ENCODE measurements at places on chromosomes 4 and X. TPM values are rescaled to one million over a fixed set of nuclear protein-coding genes. Genes with fewer than 3 reads are reported as not detected.
A peak's percentile ranks its signal among the peaks of the same experiment; 100 is the strongest.

DNA sequence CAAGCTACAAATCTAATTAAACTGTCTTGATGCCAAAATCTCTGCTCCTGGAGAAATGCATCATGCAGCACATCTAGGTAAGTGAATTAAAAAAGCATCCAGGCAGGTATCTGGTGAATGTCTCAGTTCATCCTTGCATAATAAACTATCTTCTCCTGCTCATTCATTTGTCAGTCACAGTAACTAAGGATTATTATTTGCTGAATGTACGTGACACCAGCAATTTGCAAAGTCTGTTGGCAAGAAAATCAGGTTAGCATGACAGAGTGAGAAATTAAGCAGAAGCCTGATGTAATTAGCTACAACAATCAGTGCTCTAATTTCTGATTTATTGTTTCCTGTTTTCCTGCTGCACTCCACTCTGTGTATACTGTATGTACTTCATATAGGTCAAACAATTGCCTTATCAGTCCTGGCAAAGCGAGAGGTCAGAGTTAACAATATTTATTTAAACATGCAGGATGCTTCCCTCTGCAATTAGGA, 213.6 kb downstream of the FBXO8 start:
- H3K4me3 ChIP-seq = no peak overlapping the region
- DNase-seq = peak; percentile 13
- peaks cover 6% of the 10 kb centered on the region for H3K27me3 ChIP-seq
- no peaks in the 10 kb centered on the region for H3K4me1 ChIP-seq
- no peak overlapping the region for H3K27ac ChIP-seq

DNA sequence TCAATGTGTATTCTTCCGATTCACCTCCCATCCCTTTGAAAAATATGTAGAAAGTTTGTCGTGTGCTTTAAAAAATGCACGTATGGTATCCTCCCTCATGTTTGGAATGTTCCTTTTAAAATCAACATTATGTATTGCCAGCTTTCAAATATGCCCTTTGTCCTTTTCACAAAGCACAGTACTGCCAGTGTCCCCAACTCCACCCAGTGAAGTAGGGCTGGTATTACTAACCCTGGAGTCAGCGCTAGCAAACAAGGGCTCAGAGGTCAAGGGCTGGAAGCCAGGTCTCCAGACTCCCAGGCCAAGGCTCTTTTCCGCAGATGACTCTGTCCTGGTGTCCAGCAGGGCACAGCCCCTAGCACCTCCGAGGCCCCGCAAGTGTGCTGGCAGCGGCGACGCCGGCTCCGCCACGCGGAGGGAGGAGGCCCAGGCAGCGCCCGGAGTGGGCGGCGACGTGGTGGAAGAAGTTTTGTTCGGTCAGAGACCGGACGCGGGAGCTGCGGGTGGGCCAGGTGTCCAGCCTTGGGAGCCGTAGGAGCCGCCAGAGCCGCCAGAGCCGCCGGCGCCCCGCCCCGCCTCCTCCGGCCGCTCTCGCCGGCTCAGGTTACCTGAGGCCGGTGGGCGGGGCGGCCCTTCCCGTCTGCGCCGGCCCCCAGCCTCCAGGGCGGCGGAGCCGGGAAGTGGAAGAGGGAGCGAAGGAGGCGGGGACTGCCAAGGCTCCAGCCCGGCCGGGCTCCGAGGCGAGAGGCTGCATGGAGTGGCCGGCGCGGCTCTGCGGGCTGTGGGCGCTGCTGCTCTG, at the start of gene IL13RA1:
TSS of gene IL13RA1 (plus strand) at position 720 of the 799 bp plus-strand sequence. CDS start at position 753, 33 bp downstream.
- H3K27ac ChIP-seq = peak within 1 kb of the TSS; percentile 80
- peak; percentile 86 for DNase-seq
- H3K36me3 ChIP-seq = no peaks in the 10 kb centered on the region

- H3K27me3 ChIP-seq = no peaks in the 10 kb centered on the region
- H3K36me3 ChIP-seq = no peaks in the 10 kb centered on the region
- H3K27ac ChIP-seq = no peak overlapping the region
Measured at GRCh38 chr4:104404361-104404760, 90.3 kb downstream of the CXXC4 start.

GRCh38 chrX:18448416-18448815, 23.0 kb downstream of the CDKL5 start:
- H3K27ac ChIP-seq = no peak overlapping the region
- no peaks in the 10 kb centered on the region for H3K36me3 ChIP-seq
- H3K4me3 ChIP-seq = no peak overlapping the region
- no peaks in the 10 kb centered on the region for H3K27me3 ChIP-seq
- H3K4me1 ChIP-seq = no peaks in the 10 kb centered on the region
- DNase-seq = no peak

DNA sequence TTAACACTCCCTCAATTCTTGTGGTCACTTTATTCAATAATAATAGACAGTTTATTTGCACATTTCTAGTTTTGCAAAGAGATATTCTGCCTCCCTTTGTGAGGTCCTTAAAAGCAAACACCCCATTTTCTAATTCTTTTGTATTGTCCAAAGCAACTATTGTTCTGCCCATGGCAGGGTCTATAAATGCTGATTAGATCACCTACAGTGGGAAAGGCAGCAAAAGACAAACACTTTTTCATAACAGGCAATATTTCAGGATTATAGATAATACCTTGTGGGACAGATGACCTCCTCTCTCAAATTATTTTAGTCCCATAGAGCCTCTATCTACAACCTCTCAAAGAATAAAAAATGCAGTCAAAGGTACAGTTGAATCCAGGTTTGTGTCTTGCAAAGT, 28.6 kb downstream of the COMMD8 start:
- H3K27me3 ChIP-seq = peaks cover 6% of the 10 kb centered on the region
- H3K36me3 ChIP-seq = no peaks in the 10 kb centered on the region
- H3K4me1 ChIP-seq = no peaks in the 10 kb centered on the region

GRCh38 chr4:8333726-8334460, 64.3 kb downstream of the HTRA3 start:
- no peak for DNase-seq
- no peaks in the 10 kb centered on the region for H3K27me3 ChIP-seq
- no peak overlapping the region for H3K27ac ChIP-seq
- no peak overlapping the region for H3K4me3 ChIP-seq
- H3K36me3 ChIP-seq = no peaks in the 10 kb centered on the region

DNA sequence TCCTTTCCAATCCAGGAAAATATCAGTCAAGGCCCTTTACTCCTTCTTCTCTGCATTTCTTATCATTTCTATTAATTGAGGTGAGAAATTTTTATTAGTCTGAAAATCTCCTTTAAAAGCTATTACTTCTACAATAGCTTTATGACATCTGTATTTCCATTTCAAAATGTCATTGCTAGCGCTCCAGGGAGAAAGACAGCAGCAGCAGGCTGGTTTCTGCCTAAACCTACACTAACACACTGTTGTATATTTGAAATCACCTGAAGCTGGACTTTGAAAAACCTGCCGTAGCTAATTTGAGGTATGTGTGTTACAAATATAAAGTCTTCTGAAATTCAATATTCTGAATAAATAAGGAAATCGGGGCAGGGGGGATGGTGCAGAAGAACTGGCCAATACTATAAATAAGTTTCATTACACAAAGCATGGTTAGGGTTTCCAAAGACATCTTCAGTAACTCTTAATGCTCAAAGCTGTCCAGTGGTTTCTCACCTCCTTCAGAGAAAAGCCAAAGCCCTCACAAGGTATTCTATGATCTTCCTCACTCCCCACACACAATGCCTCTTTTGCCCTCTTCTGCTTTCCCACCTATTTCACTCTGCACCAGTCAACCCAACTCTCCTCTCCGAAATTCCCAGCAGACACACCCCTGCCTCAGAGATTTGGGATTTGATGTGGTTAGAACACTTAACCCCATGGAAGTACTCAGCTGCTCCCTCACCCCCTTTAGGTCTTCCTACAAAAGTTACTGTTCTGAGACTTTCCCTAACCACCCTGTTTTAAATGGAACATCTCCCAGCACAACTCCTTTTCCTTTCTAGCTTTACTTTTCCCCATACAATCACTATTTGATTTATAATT, 122.7 kb downstream of the PPP3CA start:
- H3K4me3 ChIP-seq = no peak overlapping the region
- no peak overlapping the region for H3K27ac ChIP-seq
- peaks cover 15% of the 10 kb centered on the region for H3K4me1 ChIP-seq
- no peaks in the 10 kb centered on the region for H3K36me3 ChIP-seq
- H3K27me3 ChIP-seq = no peaks in the 10 kb centered on the region
- DNase-seq = no peak

Gene PCDH11X
- total RNA-seq = not detected

DNA sequence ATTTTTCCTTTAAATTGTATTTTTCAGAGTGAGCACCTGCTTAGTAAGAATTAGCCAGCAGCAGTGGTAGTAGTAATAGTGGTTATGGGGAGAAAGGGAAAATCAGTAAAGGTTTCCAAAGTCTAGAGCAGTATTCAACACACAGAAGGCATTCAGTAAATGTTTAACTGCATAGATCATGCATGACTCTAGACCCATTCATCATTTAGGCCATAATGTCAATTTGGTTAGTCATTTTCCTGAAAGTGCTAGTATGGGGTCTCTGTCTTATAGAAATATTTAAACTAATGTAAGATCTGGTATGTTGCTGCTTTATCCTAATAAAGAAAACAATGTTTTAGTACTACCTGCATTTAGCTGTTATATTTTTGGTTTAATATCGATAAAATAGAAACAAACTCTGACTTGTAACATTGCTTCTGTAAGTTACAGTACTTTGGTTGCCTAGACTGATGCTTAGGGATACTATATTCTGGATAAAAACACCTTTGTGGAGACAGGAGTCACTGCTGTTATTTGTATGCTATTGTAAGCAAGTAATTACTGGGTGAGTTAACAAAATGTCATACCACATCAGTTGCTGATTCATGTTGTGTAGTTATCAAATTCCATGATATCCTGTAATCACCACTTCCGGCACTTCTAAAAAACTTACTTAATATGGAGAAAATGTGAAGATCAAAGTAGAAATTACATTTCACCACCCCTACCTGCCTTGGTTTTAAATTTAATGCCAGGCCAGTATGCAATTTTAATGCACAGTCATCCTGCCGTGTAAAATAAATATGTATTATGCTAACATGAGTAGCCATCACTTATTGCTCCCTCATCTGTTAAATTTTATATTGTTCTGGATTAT, 115.8 kb upstream of the BMPR1B start:
- H3K27me3 ChIP-seq = no peaks in the 10 kb centered on the region
- H3K27ac ChIP-seq = peak overlapping the region; percentile 60
- H3K4me1 ChIP-seq = peaks cover 30% of the 10 kb centered on the region

DNA sequence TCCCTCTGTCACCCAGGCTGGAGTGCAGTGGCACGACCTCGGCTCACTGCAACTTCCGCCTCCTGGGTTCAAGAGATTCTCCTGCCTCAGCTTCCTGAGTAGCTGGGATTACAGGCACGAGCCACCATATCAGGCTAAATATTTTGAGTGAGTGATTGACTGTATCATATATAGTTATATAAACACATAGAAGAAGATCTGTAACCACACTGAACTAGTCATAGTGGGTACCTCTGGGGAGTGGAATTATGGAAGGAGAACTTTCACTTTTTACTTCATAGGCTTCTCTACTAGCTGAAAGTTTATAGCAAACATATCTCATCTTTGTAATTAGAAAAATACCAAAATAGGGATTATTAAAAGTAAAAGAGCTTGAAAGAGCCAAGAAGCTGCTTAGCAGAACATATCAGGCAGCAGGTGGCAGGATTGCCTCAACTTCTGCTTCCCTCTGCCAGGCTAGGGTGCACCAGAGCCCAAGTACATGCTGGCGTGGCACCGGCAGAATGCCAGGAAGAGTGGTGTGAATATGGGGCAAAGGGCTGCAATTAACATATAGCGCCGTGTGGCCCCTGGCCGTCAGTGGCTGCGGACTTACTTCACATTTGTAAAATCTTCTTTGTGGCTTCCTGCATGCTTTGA, 39.5 kb upstream of the CD40LG start:
- H3K4me1 ChIP-seq = no peaks in the 10 kb centered on the region
- no peak overlapping the region for H3K4me3 ChIP-seq
- DNase-seq = peak; percentile 2
- no peaks in the 10 kb centered on the region for H3K27me3 ChIP-seq
- H3K36me3 ChIP-seq = no peaks in the 10 kb centered on the region
- H3K27ac ChIP-seq = no peak overlapping the region

Gene CTAG1B
- total RNA-seq = not detected

DNA sequence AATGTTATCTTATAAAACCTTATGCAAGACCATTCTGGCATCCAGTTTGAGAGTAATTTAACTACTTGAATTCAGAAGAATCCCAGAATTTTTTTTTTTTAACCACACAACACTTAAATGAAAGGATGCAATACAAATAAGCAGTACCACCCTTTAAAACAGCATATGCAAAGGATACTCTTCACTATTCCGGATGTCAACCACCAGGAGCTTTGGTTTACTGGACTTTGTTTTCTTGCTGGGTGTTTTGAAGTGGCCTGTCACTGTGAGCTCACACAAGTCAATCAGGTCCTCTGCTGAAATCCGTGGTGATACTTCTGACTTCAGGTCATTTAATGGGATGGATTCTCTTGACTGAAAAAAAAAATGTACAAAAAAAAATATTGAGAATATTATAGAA, 200.0 kb downstream of the TBCK start:
- H3K36me3 ChIP-seq = no peaks in the 10 kb centered on the region
- H3K4me1 ChIP-seq = no peaks in the 10 kb centered on the region
- DNase-seq = no peak
- no peaks in the 10 kb centered on the region for H3K27me3 ChIP-seq
- no peak overlapping the region for H3K27ac ChIP-seq
- H3K4me3 ChIP-seq = no peak overlapping the region

- no peak overlapping the region for H3K27ac ChIP-seq
- H3K4me1 ChIP-seq = no peaks in the 10 kb centered on the region
- DNase-seq = no peak
- H3K36me3 ChIP-seq = no peaks in the 10 kb centered on the region
- H3K27me3 ChIP-seq = no peaks in the 10 kb centered on the region
Measured at GRCh38 chrX:68043713-68044438, 389.4 kb downstream of the OPHN1 start.

DNA sequence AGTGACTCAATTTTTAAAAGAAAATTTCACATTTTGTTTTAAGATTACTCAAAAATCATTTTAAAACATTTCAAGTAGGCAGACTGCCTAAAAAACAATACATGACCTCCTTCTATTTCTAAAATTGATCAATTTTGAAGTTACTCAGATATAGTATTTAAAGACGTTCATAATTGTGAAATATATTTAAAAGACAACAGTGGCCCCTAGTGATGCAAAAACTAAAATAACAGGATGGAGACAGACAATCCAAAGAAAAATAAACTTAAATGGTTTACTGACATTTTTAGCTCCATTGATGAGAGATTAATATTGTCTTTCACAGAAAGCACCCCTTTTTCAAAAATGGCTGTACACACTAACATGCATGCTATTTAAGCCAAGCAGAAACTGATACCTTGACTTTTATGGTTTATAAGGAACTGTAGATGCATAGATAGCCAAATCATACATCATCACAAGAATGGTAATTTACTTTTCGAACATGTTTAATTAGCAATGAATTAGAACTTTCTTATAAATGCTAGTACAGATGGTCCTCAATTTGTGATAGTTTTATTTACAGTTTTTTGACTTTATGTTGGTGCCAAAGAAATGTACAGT, 69.8 kb upstream of the FAT4 start:
- H3K4me1 ChIP-seq = peaks cover 11% of the 10 kb centered on the region
- no peak overlapping the region for H3K4me3 ChIP-seq
- no peaks in the 10 kb centered on the region for H3K27me3 ChIP-seq
- H3K27ac ChIP-seq = no peak overlapping the region

GRCh38 chr4:141571362-141571761, 65.0 kb upstream of the IL15 start:
- H3K4me3 ChIP-seq = no peak overlapping the region
- no peaks in the 10 kb centered on the region for H3K36me3 ChIP-seq
- H3K27ac ChIP-seq = no peak overlapping the region
- H3K4me1 ChIP-seq = peaks cover 5% of the 10 kb centered on the region
